ENCODE measurements at places on chromosomes 16 and 17. TPM values are rescaled to one million over a fixed set of nuclear protein-coding genes. Genes with fewer than 3 reads are reported as not detected.

GRCh38 chr17:79586131-79586530, 24.7 kb downstream of the RBFOX3 start:
- no peaks in the 10 kb centered on the region for H3K4me1 ChIP-seq
- no peaks in the 10 kb centered on the region for H3K36me3 ChIP-seq
- no peaks in the 10 kb centered on the region for H3K27me3 ChIP-seq
- H3K27ac ChIP-seq: no peak overlapping the region
- H3K4me3 ChIP-seq: no peak overlapping the region
- no peak for DNase-seq

- no peak for DNase-seq
- peaks cover 21% of the 10 kb centered on the region for H3K4me1 ChIP-seq
- H3K36me3 ChIP-seq: no peaks in the 10 kb centered on the region
- no peaks in the 10 kb centered on the region for H3K27me3 ChIP-seq
These were observed 3.3 kb downstream of the COTL1 start for GRCh38 chr16:84614623-84614967.

- no peaks in the 10 kb centered on the region for H3K4me1 ChIP-seq
- H3K27ac ChIP-seq: no peak overlapping the region
- no peak overlapping the region for H3K4me3 ChIP-seq
- no peak for DNase-seq
- H3K36me3 ChIP-seq: no peaks in the 10 kb centered on the region
These were observed 256.5 kb upstream of the AXIN2 start for GRCh38 chr17:65817951-65818350.

Gene MPP3
- 32.8 TPM for total RNA-seq

Gene FSCN2
- 9.2 TPM for total RNA-seq

Gene CCL8
- total RNA-seq: 2.5 TPM

Measured in thoracic aorta (tissue), 2 donors.